Right ventricle myocardium inferior (tissue), 1 donor: ENCODE measurements at places on chromosomes 4 and X. TPM values are rescaled to one million over a fixed set of nuclear protein-coding genes. Genes with fewer than 3 reads are reported as not detected.

TRIM75 gene
- not detected for total RNA-seq

CT45A5 gene
- total RNA-seq: not detected

HMX1 gene
- total RNA-seq: not detected

CXCL11 gene
- total RNA-seq: not detected

ZAR1 gene
- not detected for total RNA-seq

JADE3 gene
- total RNA-seq: 9.0 TPM

TRIM61 gene
- total RNA-seq: 2.2 TPM

GRIA3 gene
- total RNA-seq: 0.73 TPM

OTC gene
- not detected for total RNA-seq

DUX4 gene
- total RNA-seq: not detected

TRAM1L1 gene
- total RNA-seq: 0.57 TPM

POU3F4 gene
- total RNA-seq: not detected

CXCL8 gene
- total RNA-seq: not detected

CENPE gene
- total RNA-seq: 0.51 TPM

NOX1 gene
- total RNA-seq: not detected

XPNPEP2 gene
- total RNA-seq: 0.68 TPM

ASB12 gene
- total RNA-seq: 2.5 TPM

SPATA4 gene
- not detected for total RNA-seq

DIPK2B gene
- total RNA-seq: 21.4 TPM

UGT2B17 gene
- not detected for total RNA-seq

GLRA3 gene
- not detected for total RNA-seq

CSAG3 gene
- total RNA-seq: not detected

RTL3 gene
- 0.08 TPM for total RNA-seq

EPGN gene
- 0.19 TPM for total RNA-seq

NCAPG gene
- 1.2 TPM for total RNA-seq

PABPC5 gene
- total RNA-seq: 0.87 TPM

HTRA3 gene
- 131 TPM for total RNA-seq

EVC2 gene
- 1.2 TPM for total RNA-seq

SNX12 gene
- 49.5 TPM for total RNA-seq

BEX1 gene
- 0.38 TPM for total RNA-seq

GABRA4 gene
- total RNA-seq: 3.8 TPM

UVSSA gene
- total RNA-seq: 6.5 TPM

CDKL5 gene
- total RNA-seq: 8.1 TPM

CXCL6 gene
- 0.27 TPM for total RNA-seq

RP2 gene
- 3.8 TPM for total RNA-seq

TCEAL8 gene
- 38.0 TPM for total RNA-seq

OTUD6A gene
- total RNA-seq: not detected

TBC1D8B gene
- total RNA-seq: 2.5 TPM

FAM149A gene
- total RNA-seq: 13.9 TPM

DDX53 gene
- total RNA-seq: not detected

NEXMIF gene
- total RNA-seq: 0.22 TPM

MOB1B gene
- 17.6 TPM for total RNA-seq

EDA2R gene
- 1.4 TPM for total RNA-seq

DDX3X gene
- 123 TPM for total RNA-seq

MGAT4D gene
- not detected for total RNA-seq

CORIN gene
- 53.9 TPM for total RNA-seq

SCLT1 gene
- total RNA-seq: 7.2 TPM

ETDB gene
- not detected for total RNA-seq

TMEM192 gene
- total RNA-seq: 14.9 TPM

TEX13C gene
- not detected for total RNA-seq

SSX5 gene
- not detected for total RNA-seq

LANCL3 gene
- total RNA-seq: 0.16 TPM

PLXNA3 gene
- total RNA-seq: 23.2 TPM

ITIH6 gene
- not detected for total RNA-seq
